ENCODE measurements at places on chromosomes 12 and 14.
A peak's percentile ranks its signal among the peaks of the same experiment; 100 is the strongest.

- no peak for DNase-seq
Measured at GRCh38 chr14:94110552-94111181, at the start of gene IFI27. IFI27 (plus strand) TSS chr14:94110736.

DNA sequence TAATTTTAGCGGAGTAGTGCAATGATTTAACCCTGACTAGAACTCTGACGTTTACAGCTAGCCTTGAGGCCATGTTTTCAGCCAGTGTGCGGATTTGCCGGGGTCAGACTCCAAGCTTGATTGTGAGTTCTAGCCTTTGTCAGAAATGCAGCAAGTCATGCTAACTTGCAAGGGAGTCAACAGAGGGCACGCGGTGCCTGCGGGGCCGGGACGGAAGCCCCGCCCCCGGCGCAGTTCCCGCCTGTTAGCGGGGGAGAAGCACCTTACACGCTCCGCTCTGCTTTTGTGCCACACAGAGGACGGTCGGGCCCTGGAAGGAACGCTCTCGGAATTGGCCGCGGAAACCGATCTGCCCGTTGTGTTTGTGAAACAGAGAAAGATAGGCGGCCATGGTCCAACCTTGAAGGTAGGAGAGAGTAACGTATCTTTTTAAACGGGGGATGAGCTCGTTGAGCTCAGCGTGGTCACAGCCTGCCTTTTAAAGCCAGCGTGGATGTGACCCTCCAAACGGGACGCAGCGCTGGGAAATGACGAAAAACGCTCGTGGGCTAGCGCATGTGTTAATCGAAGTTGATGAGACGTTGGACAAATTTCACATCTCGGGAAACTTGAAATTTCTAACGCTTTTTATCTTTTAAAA is 14.8 kb upstream of the EID3 start:
- DNase-seq, result peak; percentile 89

DNA sequence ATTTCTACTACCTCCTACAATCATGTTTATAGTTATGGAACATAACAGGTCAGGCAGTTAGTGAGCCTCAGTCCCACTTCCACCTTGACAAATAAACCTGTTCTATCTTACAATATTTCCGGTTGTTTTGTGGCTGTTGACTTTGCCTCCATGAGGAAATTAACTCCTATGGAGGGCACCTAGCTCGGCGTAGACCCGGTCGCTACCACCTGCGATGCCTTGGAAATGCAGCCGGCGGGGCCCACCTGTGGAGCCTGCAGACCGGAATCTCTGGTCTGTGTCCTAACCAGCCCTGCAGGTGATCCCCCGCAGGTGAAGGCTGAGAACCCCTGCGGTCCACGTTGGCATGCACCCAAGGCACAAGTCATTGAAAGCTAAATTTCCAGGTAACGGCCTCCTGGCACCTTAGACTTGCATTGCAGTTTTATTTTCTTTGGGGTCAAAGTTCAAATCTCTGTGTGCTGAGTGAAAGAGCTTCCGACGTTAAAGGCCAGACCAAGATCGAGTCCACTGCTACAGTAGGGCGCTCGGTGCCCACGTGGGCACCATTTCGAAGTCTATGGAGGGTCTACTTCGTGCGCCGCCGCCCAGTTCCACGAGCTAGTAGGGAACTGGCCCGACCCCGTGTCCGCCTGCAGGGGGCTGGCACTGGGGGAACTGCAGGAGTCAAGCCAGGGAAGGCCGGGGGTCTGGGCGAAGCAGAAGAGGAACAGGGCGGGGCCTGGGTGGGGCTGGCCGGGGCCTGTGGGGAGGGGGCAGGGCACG is 782 bp upstream of the PIWIL1 start:
- DNase-seq, result no peak

DNA sequence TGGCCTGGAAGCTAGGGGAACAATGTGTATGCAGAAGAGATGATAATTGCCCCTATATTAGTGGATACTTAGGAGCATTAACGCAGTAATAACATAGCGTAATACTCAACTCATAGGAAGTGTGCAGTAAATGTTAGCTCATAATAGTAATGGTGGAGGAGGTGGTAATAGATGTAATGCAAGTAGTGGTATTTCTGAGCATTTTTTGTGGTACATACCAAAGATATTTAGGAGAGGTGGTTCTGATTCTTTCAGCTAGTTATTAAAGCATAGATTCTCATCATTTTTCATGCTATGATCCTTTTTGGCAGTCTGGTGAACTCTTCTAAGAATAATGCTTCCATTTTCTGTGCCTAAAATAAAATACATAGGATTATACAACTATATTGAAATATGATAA is 233.1 kb downstream of the PTPRO start:
- DNase-seq, result no peak

DNA sequence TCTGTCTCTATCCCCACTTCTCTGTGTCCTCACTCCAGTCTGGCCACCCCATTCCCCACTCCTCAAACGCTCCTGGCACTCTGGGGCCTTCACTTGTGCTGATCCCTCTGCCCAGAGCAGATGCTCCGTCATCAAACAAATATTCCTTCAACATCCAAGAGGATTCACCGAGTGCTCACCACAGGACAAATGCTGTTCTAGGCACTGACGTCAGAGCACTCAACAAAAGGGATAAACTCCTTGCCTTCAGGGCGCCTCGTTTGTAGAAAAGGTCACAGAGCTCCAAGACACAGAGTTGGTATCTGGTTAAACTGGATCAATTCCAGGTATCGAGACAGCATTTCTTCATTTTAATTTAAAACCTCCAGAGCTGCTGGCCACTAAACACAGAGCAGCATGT is 35.3 kb downstream of the PSMC1 start:
- no peak for DNase-seq

- DNase-seq, result no peak
Measured at GRCh38 chr14:72898448-72898847, 4.5 kb upstream of the DPF3 start.

- no peak for DNase-seq
Measured at GRCh38 chr14:51386983-51387735, 147.1 kb downstream of the TMX1 start.

GRCh38 chr12:64525461-64526160 is 73.7 kb downstream of the TBK1 start:
- no peak for DNase-seq

DNA sequence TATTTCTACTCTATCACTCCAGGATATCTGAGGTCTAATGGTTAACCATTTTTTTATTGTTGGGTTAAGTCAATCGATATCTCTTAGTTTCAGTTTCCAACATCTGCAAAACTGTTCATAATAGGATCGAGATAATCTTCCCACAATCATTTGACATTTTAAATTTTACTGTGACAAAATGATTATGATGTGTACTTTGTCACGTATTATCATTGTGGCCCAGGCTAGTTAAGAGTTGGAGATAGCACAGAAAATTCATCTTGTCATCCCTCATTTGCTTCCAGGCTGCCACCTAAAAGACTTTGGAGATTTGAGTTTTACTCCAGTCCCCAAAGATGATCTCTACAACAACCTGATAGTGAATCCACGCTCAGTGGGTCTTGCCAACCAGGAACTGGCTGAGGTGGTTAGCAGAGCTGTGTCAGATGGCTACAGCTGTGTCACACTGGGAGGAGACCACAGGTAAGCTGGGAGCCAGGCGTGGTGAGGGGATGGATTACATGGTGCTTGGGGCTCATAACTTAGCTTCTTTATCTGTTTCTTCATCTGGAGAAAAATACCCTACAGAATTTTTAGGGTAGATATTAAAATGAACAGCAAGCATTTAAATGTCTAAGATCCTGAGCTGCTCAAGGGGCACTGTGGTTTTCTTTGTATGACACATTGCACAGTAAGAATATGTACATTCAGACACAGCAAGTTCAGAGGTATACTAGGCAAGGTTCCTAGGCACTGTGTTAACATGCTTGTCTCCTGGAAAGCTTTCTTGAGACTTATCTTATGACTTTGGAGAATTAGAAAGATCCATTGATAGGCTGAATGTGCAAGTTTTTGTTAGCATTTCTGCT is 22.4 kb downstream of the ARG2 start:
- peak; percentile 14 for DNase-seq

DNA sequence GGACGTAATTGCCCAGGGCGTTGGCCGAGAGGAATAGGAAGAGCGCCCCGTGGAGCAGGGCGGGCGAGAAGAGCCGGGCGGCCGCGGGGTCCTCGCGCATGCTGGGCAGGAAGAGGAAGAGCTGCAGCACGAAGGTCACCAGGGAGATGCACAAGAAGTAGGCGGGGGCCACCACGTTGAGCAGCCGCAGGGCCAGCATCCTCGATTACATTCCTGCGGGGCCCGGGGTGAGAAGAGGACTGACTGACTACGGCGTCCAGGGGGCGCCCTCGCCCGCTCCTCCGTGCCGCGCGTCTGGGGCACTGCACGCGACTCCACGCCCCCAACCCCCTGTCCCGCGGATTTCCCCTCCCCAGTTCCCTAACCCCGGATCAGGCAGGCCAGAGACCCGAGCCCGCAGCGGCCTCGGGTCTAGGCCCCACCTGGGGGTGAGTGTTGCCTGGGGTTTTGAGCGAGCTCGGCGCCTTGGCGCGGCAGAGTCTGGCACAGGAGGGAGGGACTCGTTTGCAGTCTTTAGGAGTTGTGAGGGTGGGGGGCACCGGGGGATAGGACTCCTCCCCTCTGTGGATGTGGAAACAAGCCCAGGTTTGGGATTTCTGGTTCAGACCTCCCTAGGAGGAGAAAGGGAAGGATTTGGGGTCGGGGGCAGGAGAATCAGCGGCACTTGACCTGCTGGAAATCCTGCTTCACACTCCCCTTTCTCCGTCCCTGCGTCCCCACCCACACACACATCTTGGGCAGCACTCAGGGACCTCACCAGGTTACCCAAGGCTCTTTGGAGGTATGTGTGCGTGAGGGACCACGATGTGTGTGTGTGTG is 1.8 kb downstream of the ZDHHC22 start:
- DNase-seq, result peak; percentile 76
